ENCODE measurements at places on chromosomes 7 and 10.

- DNase-seq, result no peak
Measured at GRCh38 chr7:15837306-15837950, 150.9 kb upstream of the MEOX2 start.

DNA sequence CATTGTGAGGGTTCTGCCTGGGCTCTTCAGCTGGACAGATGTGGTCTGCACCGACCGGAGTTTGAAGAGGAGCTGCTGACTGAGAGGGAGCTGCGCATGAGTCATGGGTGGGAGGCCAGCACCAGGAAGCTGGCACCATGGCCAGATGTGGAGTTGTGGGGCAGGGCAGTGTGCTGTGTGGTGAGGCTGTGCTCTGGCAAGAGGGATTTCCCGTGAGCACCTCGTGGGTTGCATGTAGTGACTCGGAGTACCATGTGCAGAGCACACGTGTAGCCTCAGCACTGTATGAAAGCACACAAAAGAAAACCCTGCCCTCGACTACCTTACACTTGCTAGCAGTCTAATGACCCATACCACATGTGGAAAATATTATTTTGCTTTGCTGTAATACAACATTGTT is 103.4 kb downstream of the WNT2 start:
- DNase-seq, result no peak

DNA sequence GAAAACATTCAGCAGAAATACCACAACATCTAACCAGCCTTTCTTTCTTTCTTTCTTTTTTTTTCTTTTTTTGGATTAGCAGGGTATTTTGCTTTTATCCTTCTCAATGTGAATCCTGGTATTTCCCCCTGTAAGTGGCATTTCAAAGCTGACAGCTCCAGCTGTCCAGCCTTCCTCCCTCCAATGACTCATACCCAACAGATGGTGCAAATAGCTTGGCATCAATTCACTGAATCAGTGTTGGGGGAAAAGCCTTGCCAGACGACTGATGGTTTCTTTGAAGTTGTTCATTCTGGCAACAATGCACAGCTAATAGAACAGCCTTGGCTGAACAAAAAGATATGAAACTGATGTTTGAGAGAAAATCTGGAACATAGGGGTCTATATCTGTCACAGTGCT is 316.8 kb upstream of the STEAP1 start:
- DNase-seq, result no peak

GRCh38 chr7:134366481-134366880 is 49.8 kb upstream of the SLC35B4 start:
- no peak for DNase-seq
